Astrocyte of the cerebellum (primary cell): ENCODE measurements at places on chromosomes 13 and 19.

- DNase-seq, result no peak
Observed at GRCh38 chr13:107824635-107825034, 390.7 kb downstream of the LIG4 start.

- DNase-seq, result no peak
Observed at GRCh38 chr19:48623556-48624066, 4.3 kb downstream of the SPHK2 start.

DNA sequence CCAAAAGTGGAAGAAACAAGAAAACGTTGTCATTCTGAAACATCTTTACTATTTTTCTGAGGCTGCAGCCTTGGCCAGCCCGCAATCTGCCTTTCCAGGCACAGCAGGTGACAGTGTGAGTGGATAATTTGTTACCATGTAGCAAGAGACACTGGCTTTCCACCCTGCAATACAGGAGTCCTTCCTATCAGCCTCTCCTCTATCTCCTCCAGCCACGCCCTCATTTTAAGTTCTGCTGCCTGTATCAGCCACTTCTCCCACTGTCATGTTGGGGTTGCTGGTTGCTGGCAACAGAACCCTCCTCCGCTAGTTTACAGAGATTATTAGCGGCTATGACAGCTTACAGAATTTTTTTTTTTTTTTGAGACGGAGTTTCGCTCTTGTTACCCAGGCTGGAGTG is 7.7 kb upstream of the LGALS7 start:
- DNase-seq, result no peak

- no peak for DNase-seq
Observed at GRCh38 chr13:76889254-76889653, 3.0 kb upstream of the KCTD12 start.
